ENCODE measurements at places on chromosomes 5 and 9.

- H3K27ac ChIP-seq: no peak overlapping the region
- H3K36me3 ChIP-seq: no peaks in the 10 kb centered on the region
- H3K27me3 ChIP-seq: peaks cover 2% of the 10 kb centered on the region
- no peak for DNase-seq
- peaks cover 5% of the 10 kb centered on the region for H3K4me1 ChIP-seq
- no peak overlapping the region for H3K4me3 ChIP-seq
Observed at GRCh38 chr5:73701566-73701965, 75.6 kb downstream of the ARHGEF28 start.

GRCh38 chr5:171965745-171966144 is 40.7 kb downstream of the FBXW11 start:
- H3K36me3 ChIP-seq: no peaks in the 10 kb centered on the region
- H3K27me3 ChIP-seq: no peaks in the 10 kb centered on the region
- H3K4me1 ChIP-seq: peaks cover 12% of the 10 kb centered on the region
- no peak overlapping the region for H3K4me3 ChIP-seq
- no peak for DNase-seq

GRCh38 chr5:150527038-150527437 is 19.1 kb downstream of the NDST1 start:
- no peak for DNase-seq
- H3K27me3 ChIP-seq: peaks cover 3% of the 10 kb centered on the region
- H3K27ac ChIP-seq: no peak overlapping the region
- no peak overlapping the region for H3K4me3 ChIP-seq
- peaks cover 40% of the 10 kb centered on the region for H3K4me1 ChIP-seq

GRCh38 chr5:86463339-86463738 is 154.4 kb upstream of the COX7C start:
- H3K27me3 ChIP-seq: no peaks in the 10 kb centered on the region
- no peaks in the 10 kb centered on the region for H3K4me1 ChIP-seq
- no peak overlapping the region for H3K4me3 ChIP-seq
- H3K27ac ChIP-seq: no peak overlapping the region

GRCh38 chr9:136312436-136312835 is 8.5 kb upstream of the CCDC187 start:
- DNase-seq: peak; percentile 24
- H3K4me3 ChIP-seq: no peak overlapping the region
- H3K36me3 ChIP-seq: peaks cover 23% of the 10 kb centered on the region
- no peak overlapping the region for H3K27ac ChIP-seq

- H3K4me1 ChIP-seq: peaks cover 1% of the 10 kb centered on the region
- no peak overlapping the region for H3K4me3 ChIP-seq
- no peak for DNase-seq
- H3K36me3 ChIP-seq: no peaks in the 10 kb centered on the region
- no peak overlapping the region for H3K27ac ChIP-seq
- H3K27me3 ChIP-seq: no peaks in the 10 kb centered on the region
Observed at GRCh38 chr9:117796681-117797080, 92.5 kb downstream of the TLR4 start.

- no peak overlapping the region for H3K27ac ChIP-seq
- no peaks in the 10 kb centered on the region for H3K27me3 ChIP-seq
- DNase-seq: no peak
- no peaks in the 10 kb centered on the region for H3K4me1 ChIP-seq
- H3K4me3 ChIP-seq: no peak overlapping the region
- no peaks in the 10 kb centered on the region for H3K36me3 ChIP-seq
Observed at GRCh38 chr5:94024620-94025019, 283.2 kb upstream of the POU5F2 start.

GRCh38 chr9:3646226-3646625 is 120.4 kb upstream of the RFX3 start:
- H3K4me1 ChIP-seq: no peaks in the 10 kb centered on the region
- no peak for DNase-seq
- H3K27ac ChIP-seq: no peak overlapping the region
- no peaks in the 10 kb centered on the region for H3K27me3 ChIP-seq
- H3K36me3 ChIP-seq: no peaks in the 10 kb centered on the region

- no peaks in the 10 kb centered on the region for H3K4me1 ChIP-seq
- no peaks in the 10 kb centered on the region for H3K36me3 ChIP-seq
- no peaks in the 10 kb centered on the region for H3K27me3 ChIP-seq
- H3K27ac ChIP-seq: no peak overlapping the region
Observed at GRCh38 chr5:87231037-87231808, 36.5 kb upstream of the RASA1 start.

Measured in glutamatergic neuron (in vitro differentiated cells).